Effector memory CD4-positive, alpha-beta T cell (primary cell): ENCODE measurements at places on chromosomes 5 and 9.

- DNase-seq: no peak
Observed at GRCh38 chr9:27206041-27206440, 90.9 kb downstream of the EQTN start.

DNA sequence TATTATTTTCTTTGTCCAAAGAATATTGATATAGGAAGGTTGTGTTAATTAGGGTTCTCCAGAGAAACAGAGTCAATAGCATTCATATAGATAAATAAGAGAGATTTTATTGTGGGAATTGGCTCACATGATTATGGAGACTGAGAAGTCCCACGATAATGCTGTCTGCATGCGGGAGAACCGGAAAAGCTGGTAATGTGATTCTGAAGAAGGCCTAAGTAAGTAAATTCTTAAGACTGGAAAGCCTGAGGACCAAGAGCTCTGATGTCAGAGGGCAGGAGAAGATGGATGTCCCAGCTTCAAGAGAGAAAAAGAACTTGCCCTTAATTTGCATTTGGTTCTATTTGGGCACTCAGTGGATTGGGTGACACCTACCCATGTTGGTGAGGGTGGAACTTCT is 307.4 kb upstream of the C9orf72 start:
- no peak for DNase-seq

- DNase-seq: no peak
Observed at GRCh38 chr9:98040212-98040611, 16.3 kb upstream of the NANS start.

DNA sequence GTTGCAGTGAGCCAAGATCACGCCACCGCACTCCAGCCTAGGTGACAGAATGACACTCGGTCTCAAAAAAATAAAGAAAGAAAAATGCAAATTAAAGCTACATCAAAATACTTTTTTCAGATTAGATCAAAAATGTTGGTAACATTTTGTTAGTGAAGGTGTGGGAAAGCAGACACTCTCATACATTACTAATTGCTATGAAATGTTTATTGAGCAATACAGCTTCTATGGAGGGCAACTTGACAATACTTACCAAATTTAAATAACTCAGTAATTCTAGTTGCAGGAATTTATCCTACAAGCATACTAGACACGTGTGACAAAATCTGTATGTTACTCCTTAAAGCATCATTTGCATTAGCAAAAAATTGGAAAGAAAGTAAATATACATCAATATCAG is 4.1 kb downstream of the TRIM23 start:
- DNase-seq: no peak

DNA sequence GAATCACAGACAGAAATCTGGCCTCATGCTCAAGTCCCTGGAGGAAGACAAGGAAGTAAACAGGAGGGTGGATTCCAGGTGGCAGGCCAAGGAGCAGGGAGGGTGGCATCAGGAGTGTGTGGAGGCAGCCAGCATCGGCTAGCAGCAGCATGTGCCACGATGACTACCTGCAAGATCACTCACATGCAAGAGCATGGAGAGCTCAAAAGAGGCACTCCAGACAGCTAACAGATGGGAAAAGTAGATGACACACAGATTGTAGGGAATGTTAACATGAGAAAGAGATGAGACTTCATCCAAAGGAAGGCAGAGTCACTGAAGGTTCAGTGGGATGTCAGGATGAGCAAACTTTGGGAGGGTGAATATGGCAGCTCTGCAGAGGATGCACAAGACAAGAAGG is 104.3 kb downstream of the SEMA5A start:
- DNase-seq: no peak

DNA sequence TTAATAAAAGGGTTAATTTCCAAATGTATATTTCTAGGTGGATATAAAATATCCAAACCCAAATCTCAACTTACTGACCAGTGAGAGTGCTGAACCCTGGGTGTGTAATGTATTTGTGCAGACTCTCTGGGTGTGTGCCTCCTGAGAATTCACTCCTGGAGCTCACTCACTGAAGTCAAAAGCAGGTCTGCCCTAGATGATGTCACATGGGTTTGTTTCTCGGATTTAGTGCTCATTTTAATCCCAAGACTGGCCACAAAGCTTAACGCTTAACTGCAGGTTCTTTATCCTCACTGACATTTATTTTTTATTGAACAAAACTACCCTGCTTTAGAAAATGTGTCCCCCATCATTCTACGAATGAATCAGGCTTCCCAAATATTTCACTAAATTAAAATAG is 179.4 kb downstream of the PPP2R2B start:
- no peak for DNase-seq

GRCh38 chr5:142922223-142922952 is 152.2 kb downstream of the ARHGAP26 start:
- DNase-seq: no peak

DNA sequence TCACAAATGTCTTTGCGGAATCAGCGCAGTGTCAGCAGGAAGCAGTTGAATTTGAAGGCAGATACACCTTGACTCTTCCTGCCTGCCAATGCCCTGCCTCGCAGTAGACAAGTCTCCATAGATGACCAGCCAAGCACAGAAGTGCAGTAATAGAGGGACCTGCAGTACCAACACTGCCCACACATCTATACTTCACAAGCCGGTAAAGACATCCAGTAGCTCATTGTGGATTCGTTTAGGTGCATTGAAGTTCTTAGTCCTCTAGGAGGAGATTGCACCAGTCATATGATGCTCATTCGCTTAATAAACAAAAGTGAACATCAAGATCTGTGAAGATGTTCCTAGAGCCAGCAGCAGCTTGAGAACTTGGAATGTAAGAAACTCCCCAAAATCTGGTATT is 7.1 kb upstream of the IFNA2 start:
- no peak for DNase-seq

- DNase-seq: no peak
Observed at GRCh38 chr5:130045334-130045733, 141.1 kb downstream of the CHSY3 start.

- no peak for DNase-seq
Observed at GRCh38 chr5:102924963-102925362, 169.9 kb downstream of the PAM start.

- no peak for DNase-seq
Observed at GRCh38 chr5:154254896-154255295, 64.4 kb downstream of the GALNT10 start.
